Fibroblast of skin of back (primary cell): ENCODE measurements at places on chromosomes 5 and 9.

GRCh38 chr5:69152731-69153130, 14.2 kb upstream of the CCNB1 start:
- no peak for DNase-seq

DNA sequence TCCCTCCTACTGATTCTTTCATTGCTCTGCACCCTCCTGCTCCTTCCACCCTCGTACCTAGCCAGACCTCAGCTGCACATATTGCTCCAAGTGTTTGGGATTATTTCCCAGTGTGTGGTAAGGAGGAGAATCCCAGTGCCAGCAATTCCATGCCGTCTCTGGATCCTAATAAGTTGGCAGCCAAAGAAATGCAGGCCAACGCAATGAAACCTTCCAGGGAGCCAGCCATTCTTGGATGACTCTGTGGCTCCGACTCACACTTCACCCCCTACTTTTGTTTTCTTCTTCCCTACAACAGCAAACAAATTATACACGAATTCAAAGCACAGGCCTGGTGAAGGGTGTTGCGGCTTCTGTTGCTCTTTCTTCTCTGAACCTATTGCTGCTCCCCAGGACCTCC, 82.5 kb upstream of the SLC1A3 start:
- no peak for DNase-seq

DNA sequence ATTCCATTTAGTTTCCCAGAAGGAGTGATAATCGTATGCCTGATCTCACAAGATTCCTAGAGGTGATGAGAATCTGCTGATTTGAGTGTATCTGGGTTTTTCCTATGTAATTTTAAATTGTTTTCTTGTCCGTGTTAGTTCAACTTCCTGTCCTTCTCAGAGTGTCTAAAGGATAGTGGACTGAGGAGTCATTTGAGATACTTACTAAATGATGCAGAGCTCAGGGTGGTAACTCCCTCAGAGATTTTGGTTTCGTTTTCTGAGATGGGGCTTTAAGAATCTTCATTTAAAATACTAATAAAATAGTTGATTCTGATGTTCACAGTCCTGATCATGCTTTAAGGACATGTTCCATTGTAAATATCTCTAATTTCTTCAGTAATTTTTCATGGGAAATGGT, 30.3 kb downstream of the MELK start:
- peak; percentile 34 for DNase-seq

DNA sequence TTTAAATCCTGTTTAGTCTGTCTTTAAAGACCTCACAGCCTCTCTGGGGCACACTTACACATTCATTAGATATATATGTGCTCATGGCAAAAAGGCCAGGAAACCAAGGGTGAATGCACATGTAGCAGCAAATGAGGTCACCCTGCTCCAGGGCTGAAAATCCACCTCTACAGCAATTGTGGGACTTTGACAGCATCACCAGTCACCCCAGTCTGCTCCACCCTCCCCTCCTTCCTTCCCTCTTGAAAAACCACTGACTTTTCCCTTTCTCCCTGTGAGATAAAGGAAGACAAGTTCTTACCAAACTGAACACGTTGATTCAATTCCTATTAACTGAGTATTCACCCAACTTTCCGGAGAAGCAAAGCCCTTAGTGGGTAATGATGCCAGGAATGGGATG, 15.2 kb upstream of the SH3RF2 start:
- DNase-seq: no peak

- DNase-seq: no peak
These were observed 18.4 kb downstream of the URM1 start for GRCh38 chr9:128389395-128390149.

- DNase-seq: no peak
These were observed 75.6 kb upstream of the VLDLR start for GRCh38 chr9:2545881-2546490.

DNA sequence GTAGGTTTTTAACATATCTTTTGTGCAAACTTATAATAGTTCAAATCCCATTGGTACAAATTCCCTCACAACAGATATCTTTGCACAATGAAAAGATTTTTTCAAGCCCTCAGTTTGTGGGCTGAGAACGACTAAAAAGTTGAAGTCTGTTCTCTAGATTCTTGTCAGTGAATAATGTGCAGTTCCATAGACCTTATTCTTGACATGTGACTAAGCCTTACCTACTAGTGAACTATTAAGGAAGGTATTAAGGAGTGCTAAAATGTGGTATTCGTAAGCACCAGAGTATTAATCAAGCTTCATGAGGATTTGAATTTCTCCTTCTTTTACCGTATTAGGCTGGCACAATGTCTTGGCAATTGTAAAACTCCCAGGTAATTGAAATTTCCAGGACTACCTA, 205.6 kb upstream of the DMRTA1 start:
- DNase-seq: no peak

GRCh38 chr5:136060963-136061362, 32.2 kb downstream of the TGFBI start:
- no peak for DNase-seq

DNA sequence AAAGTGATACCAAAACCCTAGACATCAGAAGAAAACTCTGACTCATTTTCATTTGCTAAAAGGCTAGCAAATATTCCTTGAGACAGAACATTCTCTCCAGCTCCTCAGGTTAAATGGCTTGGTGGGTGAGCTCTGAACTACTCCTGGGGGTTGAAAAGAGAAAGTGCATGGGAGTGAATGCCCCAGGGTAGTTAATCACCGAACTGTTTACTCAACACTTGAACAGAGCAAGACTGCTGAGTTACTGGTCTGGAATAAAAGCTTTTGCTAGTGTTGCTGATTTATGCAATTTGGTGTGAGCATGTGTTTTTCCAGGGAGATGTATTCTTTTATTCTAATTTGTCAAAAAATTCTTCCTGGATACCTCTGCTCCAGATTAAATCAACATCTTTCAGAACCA, 88.3 kb upstream of the PRDM9 start:
- no peak for DNase-seq

GRCh38 chr9:76525196-76525595, 66.2 kb downstream of the GCNT1 start:
- DNase-seq: no peak

DNA sequence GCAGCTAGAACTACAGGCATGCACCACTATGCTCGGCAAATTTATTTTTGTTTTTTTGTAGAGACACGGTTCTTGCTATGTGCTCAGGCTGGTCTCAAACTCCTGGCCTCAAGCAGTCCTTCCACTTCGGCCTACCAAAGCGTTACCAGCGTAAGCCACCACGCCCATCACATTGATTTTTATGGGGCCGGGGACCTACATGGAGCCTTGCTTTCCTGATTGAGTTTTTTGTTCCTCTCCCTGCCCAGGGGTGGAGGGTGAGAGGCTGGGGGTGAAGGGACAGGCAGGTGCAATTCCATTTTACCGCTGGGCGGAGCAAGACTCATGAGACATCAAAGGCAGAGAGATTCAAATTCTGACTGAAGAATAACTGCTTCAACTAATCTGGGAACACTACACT, 1.9 kb downstream of the ALDH1B1 start:
- no peak for DNase-seq

- peak; percentile 99 for DNase-seq
These were observed 25.9 kb upstream of the ANKRD55 start for GRCh38 chr5:56259002-56259511.

GRCh38 chr9:127444283-127444920, 6.8 kb downstream of the RPL12 start:
- DNase-seq: no peak

DNA sequence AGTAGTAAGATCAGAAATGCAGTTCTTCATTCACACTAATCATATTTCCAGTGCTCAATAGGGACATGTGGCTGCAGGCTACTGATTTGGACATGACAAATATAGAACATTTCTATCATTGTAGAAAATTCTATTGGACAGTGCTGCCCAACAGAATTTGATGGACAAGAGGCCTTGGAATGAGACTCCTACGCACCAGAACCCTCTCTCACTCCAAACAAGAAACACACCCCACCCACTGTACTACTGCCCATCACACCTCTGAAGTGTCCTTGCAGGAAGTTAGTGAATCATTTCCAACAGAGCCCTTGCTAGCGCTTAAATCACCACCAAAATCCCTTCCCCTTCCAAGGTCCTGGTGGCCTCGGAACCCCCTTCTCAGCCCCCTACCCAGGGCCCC, 66.5 kb downstream of the ROR2 start:
- no peak for DNase-seq

DNA sequence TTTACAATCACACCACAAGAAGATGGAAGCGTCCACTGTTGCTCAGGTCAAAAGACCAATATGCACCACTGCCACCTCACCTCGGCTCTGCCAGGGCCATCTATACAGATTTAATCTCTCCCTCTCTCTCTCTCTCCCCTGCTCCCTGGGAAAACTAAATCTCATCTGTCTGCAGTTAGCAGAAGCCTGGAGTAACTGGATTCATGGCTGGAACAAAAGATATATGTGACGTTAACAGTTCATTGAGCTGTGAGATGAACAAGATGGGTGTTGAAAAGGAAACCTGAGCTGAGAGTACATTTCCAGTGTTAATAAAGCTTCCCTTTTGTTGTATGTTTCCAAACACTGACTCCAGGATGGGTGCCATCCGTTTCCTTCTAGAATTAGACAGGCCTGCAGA, 369.7 kb downstream of the CDK5RAP2 start:
- no peak for DNase-seq

DNA sequence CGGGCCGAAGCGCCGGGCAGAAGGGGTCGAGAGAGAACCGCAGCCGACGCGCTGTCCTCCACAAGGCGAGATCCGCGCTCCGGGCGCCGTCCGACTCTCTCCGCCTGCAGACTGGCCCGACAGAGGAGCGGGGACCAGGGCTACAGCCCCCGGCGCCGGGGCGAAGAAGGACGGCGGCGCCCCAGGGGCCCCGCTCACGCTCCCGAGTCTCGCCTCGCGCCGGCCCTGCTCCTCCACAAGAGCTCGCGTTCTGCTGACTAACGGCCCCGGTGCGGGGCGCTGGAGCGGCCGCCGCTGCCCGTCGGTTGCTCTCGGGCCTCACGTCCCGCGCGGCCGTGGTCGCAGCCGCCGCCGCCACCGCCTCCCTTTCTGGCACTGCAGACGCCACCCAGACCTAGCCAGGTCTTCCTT, 338 bp downstream of the ABHD17B start:
- no peak for DNase-seq

DNA sequence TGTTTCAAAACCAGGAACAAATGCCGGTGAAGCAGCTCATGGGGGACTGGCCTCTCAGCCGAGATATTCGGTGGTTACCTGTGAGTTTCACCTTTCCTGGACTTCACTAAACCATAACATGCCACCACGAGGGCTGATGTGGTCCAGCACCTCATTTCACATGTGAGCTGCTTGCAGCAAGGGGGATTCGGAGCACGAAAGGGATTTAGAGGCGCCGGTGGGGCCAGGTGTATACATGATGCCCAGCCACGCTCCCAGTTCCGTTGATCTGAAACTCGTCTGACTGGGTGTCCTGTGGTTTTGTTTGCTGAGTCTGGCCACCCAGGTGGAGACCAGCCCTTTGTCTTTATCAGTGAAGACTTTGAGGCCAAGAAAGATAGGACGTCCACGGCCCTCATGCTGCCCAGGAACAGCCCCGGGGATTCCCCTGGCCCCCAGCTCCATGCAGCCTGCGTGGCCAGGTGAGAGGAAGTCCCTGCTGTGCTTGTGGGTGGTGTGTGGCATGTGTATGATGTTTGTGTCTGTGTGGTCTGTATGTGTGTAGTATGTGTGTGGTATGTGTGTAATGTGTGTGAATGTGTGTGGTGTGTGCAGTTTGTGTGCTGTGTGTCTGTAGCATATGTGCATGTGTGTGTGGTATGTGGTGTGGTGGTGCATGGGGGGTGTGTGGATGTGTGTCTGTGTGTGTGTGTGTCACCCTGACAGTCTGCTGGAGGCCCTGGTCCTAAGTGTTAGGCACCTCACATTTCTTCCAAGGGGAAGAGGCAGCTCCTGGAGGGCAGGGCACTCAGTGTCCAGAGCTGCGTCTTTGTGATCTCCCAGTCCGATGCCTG, 23.4 kb downstream of the PHF2 start:
- DNase-seq: no peak

- DNase-seq: no peak
These were observed 238.1 kb downstream of the SPOCK1 start for GRCh38 chr5:137260820-137261695.

- no peak for DNase-seq
These were observed 993.7 kb downstream of the EFNA5 start for GRCh38 chr5:106677057-106677456.

DNA sequence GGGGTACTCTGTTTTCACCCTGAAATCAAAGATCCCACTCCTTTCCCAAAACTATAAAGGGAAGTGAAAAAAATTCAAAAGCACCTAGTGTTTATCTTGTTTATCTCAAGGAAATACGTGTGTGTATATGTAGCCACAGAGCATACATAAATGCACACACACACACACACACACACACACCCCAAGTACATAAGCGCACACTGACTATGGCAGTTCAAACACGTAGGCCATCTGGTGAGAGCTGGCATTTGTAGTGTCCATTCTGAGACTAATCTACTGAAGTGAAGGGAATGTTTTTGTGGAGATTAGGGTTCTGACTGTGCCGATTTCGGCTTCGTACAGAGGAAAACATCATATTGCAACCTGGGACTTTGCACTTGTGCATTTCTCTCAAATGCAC, 451.7 kb downstream of the BNC2 start:
- DNase-seq: no peak

DNA sequence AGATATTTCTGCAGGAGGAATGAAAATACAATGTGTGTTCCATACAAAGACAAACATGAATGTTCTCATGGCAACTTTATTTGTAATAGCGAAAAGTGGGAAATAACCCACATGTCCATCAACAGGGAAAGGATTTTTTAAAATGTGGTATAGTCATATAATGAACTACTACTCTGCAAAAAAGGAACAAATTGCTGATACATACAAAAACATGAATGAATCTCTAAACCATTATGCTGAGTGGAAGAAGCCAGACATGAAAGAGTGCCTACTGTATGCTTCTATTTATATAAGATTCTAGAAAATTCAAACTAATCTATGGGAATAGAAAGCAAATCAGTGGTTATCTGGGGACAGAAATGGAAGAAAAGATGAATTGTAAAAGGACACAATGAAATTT, 52.5 kb downstream of the CDKL3 start:
- no peak for DNase-seq

DNA sequence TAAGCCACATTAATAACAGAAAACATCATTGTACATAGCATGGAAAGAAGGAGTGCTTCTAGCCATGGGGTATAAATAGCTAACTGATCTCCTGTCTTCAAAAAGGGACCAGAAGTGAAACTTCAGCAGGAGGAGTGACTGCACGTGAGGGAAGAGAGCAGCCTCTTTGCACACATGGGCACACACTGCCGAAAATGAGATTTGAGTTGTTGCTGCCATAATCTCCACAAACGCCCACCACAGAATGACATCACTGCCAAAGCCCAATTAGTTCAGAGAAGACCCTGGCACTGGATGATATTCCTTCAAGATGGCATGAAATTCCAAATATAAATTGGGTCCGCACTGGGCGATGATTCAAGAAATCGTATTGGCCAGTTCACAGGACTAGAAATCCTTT, 238.9 kb upstream of the NR4A3 start:
- DNase-seq: no peak

DNA sequence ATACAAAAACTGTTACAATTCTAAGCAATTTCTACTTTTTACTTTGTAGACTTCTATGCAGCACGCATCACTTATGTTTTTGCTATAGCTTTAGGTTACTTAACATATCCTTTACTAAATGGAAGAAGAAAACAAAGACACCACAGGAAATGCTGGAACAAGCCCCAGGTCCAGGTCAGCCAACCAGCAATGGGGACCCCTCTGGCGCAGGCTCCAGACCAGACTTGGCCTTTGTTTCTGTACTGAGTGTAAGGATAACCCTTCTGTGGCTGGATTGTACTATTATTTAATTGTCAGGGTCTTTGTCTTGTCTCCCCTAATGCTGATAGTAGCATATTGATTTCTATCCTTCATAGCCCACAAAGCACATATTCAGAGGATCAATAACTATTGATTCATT, 4.2 kb downstream of the SEMA4D start:
- DNase-seq: no peak

- no peak for DNase-seq
These were observed 304.7 kb downstream of the NTRK2 start for GRCh38 chr9:84974258-84974657.
